M059J (cell line): ENCODE measurements at places on chromosomes 3 and 15. TPM values are rescaled to one million over a fixed set of nuclear protein-coding genes. Genes with fewer than 3 reads are reported as not detected.

The GOLGB1 gene
- 16.4 and 30.4 TPM in 2 replicates for total RNA-seq

The DLL4 gene
- 0.10 TPM in 1 of 2 replicates, not detected in the other for total RNA-seq

The CP gene
- total RNA-seq = 2.7 and 3.4 TPM in 2 replicates

The EXD1 gene
- not detected in 2 replicates for total RNA-seq

The HHLA2 gene
- not detected in 2 replicates for total RNA-seq

The GRM7 gene
- not detected in 2 replicates for total RNA-seq

The TLR9 gene
- not detected in 2 replicates for total RNA-seq

The VEPH1 gene
- total RNA-seq = 54.4 and 58.0 TPM in 2 replicates

The CMTM6 gene
- total RNA-seq = 115 and 144 TPM in 2 replicates

DNA sequence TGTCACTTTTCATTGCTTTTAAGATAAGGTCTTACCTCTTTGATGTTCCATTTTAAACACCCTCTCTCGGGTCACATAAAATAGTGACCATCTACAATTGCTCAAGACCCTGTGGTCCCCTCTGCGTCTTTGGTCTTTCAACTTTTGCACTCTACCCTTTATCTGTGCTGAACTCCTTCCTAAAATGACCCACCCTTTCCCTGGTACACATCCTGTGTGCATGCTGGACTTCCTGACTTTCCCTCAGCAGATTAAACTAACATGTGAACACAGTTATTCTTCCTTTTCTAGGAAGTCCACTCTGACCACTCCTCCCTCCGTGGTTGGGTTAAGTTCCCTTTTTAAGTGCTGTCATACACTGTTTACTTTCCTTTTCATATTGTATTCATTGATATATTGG is 414.2 kb downstream of the GABRB3 start:
- DNase-seq = no peak

- DNase-seq = no peak
Observed at GRCh38 chr3:152278756-152279427, 10.2 kb downstream of the MBNL1 start.

- peak; percentile 59 for DNase-seq
Observed at GRCh38 chr3:71681224-71681668, 44.0 kb downstream of the EIF4E3 start.

GRCh38 chr15:89178307-89178977 is 42.9 kb downstream of the RLBP1 start:
- no peak for DNase-seq

GRCh38 chr3:100968932-100969906 is 24.0 kb downstream of the ABI3BP start:
- DNase-seq = no peak

DNA sequence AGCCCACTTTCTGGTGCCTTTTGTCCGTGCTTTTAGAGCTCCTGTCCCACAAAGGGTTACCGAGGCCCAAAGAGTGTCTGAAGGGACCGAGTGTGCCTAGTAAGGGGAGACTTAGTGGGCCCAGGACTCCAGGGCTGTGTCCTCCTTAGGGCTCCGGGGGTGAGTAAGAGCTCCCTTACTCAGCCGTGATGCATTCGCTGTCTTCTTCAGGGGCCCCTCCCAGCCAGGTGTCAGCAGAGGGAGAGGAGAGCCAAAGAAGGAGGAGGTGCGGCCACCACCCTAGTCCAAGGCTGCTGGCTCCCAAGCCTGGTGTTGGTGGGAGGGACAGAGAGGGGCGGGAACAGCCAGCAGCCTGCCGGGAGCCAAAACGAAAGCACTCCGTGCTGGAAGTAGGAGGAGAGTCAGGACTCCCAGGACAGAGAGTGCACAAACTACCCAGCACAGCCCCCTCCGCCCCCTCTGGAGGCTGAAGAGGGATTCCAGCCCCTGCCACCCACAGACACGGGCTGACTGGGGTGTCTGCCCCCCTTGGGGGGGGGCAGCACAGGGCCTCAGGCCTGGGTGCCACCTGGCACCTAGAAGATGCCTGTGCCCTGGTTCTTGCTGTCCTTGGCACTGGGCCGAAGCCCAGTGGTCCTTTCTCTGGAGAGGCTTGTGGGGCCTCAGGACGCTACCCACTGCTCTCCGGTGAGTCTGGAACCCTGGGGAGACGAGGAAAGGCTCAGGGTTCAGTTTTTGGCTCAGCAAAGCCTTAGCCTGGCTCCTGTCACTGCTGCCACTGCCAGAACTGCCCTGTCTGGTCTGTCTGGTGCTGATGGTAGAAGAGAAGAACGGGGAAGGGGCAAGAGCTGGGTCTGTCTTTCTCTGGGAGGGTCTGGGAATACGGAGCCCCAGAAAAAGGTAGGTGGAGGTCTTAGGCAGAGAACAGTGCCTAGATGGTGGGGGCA is at the start of gene IL17RC:
TSS of gene IL17RC (plus strand) at position 365 of the 947 bp plus-strand sequence. CDS start at position 583, 218 bp downstream.
- peak; percentile 90 for DNase-seq

DNA sequence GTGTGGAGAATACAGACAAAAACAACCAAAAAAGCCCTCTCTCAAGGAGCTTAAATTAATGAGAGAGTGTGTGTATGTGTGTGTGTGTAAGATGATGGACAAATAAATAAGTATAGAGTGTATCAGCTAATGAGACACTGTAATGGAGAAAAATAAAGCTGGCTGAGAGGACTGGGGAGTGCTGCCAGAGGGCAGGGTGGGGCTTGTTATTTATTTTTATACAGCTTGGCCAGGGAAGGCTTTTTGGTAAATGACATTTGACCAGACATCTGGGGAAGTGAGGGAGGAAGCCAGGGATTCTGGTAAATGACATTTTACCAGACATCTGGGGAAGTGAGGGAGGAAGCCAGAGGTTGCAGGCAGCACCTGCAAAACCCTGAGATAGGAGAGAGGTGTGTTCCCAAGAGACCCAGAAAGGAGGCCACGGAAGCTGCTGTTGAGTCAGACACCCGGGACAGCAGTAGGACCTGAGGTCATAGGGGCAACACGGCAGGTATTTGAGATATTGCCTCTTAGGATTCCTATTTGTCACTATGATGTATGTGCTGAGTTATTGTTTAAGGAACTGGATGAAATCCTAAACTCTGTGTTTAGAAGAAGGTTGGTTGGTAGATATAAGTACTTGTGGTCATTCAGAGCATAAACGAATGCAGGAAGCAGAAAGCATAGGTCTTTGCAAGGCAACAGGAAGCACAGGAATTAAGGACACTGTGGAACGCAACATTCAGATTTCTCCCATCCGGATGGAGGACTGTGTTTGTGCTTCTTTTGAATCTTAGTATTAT is 2.7 kb downstream of the SV2B start:
- no peak for DNase-seq

DNA sequence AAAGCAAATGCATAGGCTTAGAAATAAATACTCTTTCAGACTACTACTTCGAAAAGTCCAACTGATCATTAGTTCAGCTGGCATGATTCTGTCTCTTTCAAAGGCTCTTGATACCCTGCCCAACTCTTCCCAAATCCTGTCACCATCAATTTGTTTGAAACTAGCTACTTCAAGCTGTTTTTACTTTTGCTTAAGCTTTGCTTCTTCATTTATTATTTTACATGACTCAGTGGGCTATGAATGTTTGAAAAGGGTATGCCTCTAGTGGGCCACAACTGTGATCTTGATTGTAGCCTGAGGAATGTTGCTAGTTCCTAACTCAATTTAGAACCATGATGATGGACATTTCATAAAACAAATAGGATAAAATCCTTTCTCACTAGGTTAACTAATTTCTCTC is 340.8 kb downstream of the NAALADL2 start:
- peak; percentile 54 for DNase-seq

DNA sequence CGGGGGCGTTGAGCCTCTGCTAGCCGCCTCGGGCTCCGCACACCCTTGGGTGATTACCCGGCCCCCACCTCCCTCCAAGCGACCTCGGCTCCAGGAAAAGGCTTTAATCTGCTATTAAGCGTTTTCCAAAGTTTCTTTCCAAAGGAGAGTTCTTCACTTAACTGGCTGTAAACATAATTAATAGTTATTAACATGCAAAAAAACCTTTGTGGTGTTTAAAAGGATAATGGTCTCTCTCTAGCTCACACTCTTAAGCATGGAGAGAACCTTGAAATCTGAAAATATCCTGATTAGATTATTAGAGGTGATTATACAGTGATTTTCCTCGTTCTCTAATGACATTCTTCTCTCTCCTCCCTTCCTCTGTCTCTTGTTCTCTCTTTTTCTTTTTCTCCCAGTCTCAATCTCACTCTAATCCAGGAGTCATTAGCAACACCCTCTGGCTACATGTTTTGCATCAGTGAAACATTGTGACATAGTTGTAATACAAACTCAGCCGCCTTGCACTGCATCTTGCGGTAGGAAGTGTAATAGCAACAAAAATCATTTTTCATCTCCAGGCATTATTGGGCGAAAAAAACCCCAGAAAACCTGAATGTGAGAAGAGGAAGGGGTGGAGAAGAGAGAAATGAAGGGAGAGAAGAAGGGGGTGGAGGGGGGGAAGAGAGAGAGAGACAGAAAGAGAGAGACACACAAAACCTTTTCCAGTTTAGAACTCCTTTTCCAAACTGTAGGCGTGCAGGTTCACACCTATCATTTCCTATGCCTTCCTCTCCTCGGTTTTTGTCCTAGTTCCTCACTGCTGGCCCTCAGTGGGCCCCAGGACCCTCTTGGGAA is 24.4 kb downstream of the NR2F2 start:
- DNase-seq = peak; percentile 56

DNA sequence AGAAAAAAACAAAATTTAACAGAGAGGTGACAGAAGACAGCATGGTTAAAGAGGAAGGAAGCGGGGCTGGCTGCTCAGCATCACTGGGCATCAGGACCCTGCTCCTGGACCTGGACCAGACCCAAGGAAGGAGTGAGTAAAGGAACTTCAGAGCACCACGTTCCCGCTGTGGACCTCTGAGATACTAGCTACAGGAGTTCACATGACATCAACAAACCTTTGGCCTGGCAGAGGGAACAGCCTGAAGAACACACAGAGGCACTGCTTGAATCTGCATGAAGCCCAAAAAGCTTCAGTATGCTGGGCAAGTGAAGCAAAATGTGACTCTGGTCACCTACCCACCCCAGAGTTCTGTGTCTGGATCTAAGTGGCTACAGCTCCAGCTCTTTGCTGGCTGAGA is 38.1 kb downstream of the SLC2A2 start:
- DNase-seq = no peak

DNA sequence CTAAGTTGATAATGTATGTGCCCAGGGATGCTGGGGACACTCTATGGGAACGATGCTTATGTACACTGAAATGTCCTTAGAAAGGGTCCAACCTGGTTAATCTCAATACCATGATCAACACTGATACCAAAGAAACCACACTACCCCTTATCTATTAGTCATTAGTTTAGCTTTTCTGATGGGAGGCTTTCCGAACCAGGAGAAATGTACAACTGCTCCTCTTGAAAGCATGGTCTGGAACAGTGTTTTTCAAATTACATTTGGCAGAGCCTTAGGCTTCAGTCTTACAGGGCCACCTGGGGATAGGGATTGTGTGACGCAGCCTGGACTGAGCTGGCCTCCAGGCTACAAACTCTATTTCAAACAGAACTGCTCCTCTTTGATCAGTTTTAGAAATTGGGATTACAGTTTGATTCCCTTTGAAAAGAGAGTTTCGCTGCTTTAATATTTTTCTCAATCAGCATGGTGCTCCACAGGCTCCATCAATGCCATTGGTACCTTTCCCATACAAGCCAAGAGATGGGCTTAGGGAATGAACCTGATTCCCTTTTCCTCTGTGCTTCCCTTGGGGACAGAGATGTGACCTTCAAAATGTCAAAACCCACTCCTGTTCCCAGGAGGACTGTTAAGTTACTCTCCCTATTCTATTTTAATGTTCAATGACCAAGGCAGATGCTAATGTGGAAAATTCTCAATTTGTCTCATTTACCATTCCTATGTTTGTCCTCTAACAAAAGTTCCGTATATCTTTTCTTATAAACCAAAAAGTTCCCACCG is 296.0 kb upstream of the ADAMTS9 start:
- no peak for DNase-seq

GRCh38 chr3:45105855-45106671 is 40.1 kb downstream of the CDCP1 start:
- DNase-seq = peak; percentile 96

GRCh38 chr3:173003471-173003870 is 137.6 kb downstream of the SPATA16 start:
- DNase-seq = no peak

- DNase-seq = no peak
Observed at GRCh38 chr3:64094713-64095079, 71.4 kb upstream of the PSMD6 start.

- no peak for DNase-seq
Observed at GRCh38 chr15:65414841-65415621, 7.7 kb downstream of the IGDCC4 start.

DNA sequence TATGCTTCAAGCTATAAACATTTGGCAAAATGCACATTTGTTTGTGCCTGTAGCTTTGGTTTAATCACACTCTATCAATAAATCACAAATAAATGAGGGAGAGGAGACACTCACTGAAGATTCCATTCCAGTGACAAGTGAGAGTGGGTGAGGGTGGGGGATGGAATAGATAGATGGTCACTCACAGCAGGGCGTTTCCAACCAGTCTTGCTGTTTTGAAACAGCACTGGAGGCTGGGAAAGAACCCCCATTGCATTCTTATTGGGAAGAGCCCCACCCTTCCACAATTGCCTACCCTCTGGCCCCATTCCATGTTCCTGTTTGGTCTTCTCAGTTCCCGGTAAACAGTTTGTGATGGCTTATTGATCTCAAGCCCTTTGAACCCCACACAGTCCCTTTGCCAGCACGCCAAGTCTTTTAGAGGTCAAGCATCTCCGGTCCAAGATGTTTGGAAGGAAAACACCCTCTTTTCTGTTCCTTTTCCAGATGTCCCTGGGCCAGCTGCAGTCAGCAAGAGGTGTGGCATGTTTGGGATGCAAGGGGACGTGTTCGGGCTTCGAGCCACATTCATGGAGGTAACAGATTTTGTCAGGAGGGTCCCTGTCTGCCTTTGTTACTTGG is 30.7 kb downstream of the LMCD1 start:
- DNase-seq = peak; percentile 43

- peak; percentile 50 for DNase-seq
Observed at GRCh38 chr3:29822071-29822470, 541.2 kb downstream of the RBMS3 start.

- peak; percentile 25 for DNase-seq
Observed at GRCh38 chr3:172199850-172200369, 160.5 kb downstream of the FNDC3B start.

GRCh38 chr3:159263750-159264553 is 462.1 kb downstream of the MFSD1 start:
- peak; percentile 75 for DNase-seq

- DNase-seq = no peak
Observed at GRCh38 chr3:134804508-134805480, 9.7 kb downstream of the EPHB1 start.

GRCh38 chr3:72044231-72044855 is 259.4 kb upstream of the PROK2 start:
- DNase-seq = no peak

- DNase-seq = peak; percentile 88
Observed at GRCh38 chr3:69739204-69740102, at the start of gene MITF. MITF (plus strand) TSS chr3:69739464; CDS start chr3:69739598, 134 bp downstream.

GRCh38 chr3:2735392-2735894 is 374.7 kb downstream of the IL5RA start:
- no peak for DNase-seq

- DNase-seq = peak; percentile 82
Observed at GRCh38 chr3:150177673-150178381, 207.1 kb upstream of the PFN2 start.

DNA sequence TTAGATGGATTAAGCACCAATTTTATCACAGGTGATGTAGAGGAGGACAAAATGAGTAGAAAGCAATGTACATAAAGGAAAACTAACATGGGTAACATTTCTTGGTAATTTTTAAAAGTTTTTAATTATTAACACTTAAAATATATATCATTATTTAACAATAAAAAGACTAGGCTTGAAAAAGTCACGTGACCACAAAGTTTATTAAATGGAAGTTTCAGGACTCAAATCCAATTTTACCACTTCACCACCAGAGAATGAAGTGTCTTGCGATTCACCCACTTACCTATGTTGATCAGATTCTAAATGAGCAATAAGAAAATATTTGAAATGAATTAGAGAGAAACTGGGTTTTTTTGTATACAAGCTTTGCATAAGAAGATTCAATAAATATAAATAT is 721.3 kb downstream of the GBE1 start:
- DNase-seq = no peak
